ENCODE measurements at places on chromosomes 6 and 20. TPM values are rescaled to one million over a fixed set of nuclear protein-coding genes. Genes with fewer than 3 reads are reported as not detected.

DNA sequence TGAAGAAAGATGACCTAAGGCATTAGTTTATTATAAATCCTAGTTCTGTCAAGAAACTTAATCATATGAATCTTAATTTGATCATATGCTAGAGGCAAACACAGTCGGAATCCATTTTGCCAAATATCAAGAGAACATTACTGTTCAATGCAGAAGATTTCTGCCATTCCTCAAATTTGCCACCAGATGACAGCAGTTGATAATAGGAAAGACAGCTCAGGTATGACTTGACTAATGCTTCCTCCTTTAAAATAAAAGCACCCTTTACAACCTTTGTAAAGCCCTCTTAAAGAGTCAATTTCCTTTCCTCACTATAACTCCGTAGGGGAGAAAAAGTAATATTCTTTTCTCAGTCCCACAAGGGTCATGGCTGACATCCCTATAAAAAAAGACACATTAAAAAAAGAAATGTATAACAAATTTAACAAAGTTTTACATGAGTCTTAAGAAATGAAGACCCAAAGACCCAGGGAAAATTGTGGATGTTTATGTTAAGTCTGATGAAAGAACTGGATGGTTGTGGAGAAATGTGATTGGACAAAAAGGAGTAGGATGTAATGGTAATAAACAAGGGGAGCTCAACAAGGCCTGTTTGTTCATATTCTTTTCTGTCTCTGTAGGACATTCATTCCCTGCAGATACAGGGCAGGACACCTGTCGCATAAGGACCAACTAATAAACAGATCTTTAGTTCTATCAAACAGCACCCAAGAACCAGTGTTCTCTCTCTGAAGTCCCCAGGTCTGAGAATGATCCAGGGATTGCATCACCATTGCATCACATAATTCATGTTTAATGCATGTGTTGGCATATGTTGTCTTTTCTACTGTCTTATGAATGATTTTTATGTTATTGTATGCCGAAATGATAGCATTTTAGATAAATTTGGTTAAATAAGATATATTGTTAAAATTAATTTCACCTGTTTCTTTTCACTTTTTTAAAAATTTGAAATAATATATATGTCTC, 23.0 kb upstream of the IL17A start:
- DNase-seq = peak; percentile 30
- H3K4me3 ChIP-seq = no peak overlapping the region
- H3K4me1 ChIP-seq = no peaks in the 10 kb centered on the region
- no peaks in the 10 kb centered on the region for H3K27me3 ChIP-seq
- H3K36me3 ChIP-seq = no peaks in the 10 kb centered on the region

DNA sequence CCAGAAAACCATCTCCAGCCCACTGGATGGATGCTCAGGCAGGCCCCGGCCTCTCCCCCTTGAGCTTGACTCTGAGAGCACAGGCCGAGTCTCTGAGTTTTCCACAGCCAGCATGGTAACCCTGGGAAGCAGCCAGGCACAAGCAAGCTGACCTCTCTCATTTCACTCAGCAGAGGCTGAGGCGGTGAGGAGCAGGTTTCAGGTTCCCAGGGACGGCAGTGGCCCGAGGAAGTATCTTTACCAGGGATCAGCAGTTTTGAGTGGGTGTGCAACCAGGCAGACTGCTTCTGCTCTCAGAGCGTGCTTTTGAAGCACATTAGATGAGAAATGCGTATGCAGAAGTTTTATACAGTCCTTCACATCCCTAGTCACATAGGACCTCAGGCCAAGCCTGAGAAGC, 12.6 kb downstream of the HCK start:
- peaks cover 30% of the 10 kb centered on the region for H3K27me3 ChIP-seq
- H3K36me3 ChIP-seq = no peaks in the 10 kb centered on the region
- peaks cover 8% of the 10 kb centered on the region for H3K4me1 ChIP-seq
- H3K27ac ChIP-seq = no peak overlapping the region

- no peak overlapping the region for H3K4me3 ChIP-seq
- H3K27me3 ChIP-seq = no peaks in the 10 kb centered on the region
- peaks cover 3% of the 10 kb centered on the region for H3K4me1 ChIP-seq
These were observed 148.6 kb downstream of the LRRC1 start for GRCh38 chr6:53943395-53943794.

DNA sequence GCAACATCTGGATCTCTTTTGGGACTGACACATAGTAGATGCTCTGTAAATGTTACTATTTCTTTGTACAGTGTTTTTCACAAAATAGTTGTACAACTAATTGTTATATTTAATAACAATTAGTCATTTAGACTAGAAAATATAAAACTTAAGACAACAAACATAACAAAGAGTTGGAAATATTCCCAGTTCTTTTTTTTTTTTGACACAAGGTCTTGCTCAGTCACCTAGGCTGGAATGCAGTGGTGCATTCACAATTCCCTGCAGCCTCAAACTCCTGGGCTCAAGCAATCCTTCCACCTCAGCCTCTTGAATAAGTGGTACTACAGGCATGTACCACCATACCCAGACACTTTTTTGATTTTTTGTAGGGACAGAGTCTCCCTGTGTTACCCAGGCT, 105.8 kb downstream of the UTRN start:
- 0 out of 2 replicates have a peak, but pooled peaks cover 2% of the 10 kb centered on the region for H3K4me1 ChIP-seq
- peak; percentile 13 for DNase-seq
- H3K36me3 ChIP-seq = no peaks in the 10 kb centered on the region
- no peak overlapping the region for H3K4me3 ChIP-seq
- no peak overlapping the region for H3K27ac ChIP-seq

- DNase-seq = peak; percentile 62
- peaks cover 5% of the 10 kb centered on the region for H3K4me1 ChIP-seq
- no peaks in the 10 kb centered on the region for H3K36me3 ChIP-seq
- H3K27ac ChIP-seq = no peak overlapping the region
These were observed 146.2 kb upstream of the ECI2 start for GRCh38 chr6:4281341-4282293.

Gene ESR1
- total RNA-seq = not detected

Gene CBFA2T2
- 3.3 TPM for total RNA-seq

Gene WFDC12
- total RNA-seq = not detected

Gene VSX1
- total RNA-seq = not detected

Gene CDH26
- not detected for total RNA-seq

Gene TRDN
- not detected for total RNA-seq

Gene ADGRF5
- total RNA-seq = not detected

All from IMR-90 (cell line).